ENCODE measurements at places on chromosomes 3 and 15. TPM values are rescaled to one million over a fixed set of nuclear protein-coding genes. Genes with fewer than 3 reads are reported as not detected.

DNA sequence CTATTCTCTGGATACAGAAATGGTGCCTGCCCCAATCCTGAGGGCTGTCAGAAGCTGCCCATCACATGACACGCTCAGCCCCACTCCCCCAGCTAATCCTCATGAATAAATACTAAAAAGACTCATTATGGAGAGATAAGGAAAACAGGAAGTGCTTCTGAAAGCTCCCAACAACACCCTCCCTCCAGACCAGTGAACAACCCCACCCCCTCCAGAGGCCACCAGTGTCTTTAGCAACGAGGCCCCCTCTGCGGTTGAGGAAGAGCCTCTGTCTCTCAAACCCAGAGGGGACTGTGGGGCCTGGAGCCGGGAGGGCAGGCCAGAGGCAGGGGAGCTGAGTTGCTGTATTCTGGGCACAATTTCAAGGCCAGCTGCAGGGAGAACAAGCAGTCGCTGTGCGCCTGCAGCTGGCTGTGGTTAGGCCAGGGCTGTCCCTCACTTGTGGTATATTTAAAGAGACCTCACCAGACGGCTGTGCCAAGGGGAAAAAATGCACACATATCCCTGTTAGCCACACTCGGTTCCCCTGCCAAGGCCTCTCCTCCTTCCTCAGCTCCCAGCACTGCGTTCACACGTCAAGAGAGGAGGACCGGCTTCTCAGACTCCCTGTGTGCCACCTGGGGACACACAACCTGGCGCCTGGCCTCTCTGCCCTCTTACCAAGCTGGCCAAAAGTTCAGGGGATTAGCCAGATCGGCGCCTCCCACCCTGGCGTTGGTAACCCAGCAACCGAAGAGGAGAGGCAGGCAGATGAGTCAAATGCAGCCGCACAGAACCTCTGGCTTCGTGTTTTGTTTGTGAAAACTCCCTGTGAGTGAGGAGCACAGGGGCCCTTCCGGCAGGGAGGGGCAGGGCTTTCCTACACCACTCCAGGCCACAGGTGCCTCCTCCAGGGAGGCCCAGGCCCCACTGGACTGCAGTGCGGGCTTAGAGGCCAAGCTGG, 101.2 kb upstream of the ETV5 start:
- H3K27ac ChIP-seq = peak overlapping the region; percentile 83
- H3K4me1 ChIP-seq = peaks cover 22% of the 10 kb centered on the region
- no peak for DNase-seq
- no peak overlapping the region for H3K4me3 ChIP-seq
- no peaks in the 10 kb centered on the region for H3K27me3 ChIP-seq

GRCh38 chr3:194224471-194225417, 88.8 kb downstream of the HES1 start:
- no peaks in the 10 kb centered on the region for H3K4me1 ChIP-seq
- no peaks in the 10 kb centered on the region for H3K27me3 ChIP-seq
- no peaks in the 10 kb centered on the region for H3K36me3 ChIP-seq
- peak; percentile 32 for DNase-seq

DNA sequence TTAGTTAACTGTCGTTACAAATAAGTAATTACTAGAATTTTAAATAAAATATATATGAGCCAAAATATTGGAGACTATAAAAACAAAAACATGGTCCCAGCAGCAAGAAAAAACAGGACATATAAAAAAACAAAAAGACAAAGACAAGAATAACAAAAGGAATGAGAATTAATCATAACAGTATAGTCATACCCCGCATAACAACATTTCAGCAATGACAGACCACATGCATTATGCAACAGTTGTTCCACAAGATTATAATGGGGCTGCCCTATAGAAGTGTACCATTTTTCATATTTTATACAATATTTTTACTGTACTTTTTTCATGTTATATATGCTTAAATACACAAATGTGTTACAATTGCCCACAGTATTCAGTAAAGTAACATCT, 5.6 kb downstream of the HLTF start:
- no peak for DNase-seq
- H3K4me1 ChIP-seq = no peaks in the 10 kb centered on the region
- H3K36me3 ChIP-seq = no peaks in the 10 kb centered on the region
- H3K27me3 ChIP-seq = no peaks in the 10 kb centered on the region

DNA sequence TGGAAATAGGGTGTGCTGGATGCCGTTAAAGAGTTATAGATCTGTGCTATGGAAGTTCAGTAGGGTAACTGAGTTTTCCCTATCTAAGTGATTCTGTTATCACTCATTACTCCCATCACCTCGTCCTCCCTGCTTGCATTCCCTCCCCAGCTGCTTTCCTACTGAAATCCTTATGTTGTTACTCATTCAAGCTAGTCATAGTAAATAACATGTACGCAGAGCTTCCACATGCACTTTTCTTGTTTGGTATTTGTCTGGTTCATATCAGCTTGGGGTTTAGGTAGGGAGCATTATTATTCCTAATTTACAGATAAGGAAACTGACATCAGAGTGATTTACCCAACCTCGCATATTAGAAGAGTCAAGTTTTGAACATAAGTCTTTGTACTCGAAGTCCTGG, 135.1 kb downstream of the HCN4 start:
- no peak overlapping the region for H3K27ac ChIP-seq
- H3K36me3 ChIP-seq = peaks cover 3% of the 10 kb centered on the region
- no peaks in the 10 kb centered on the region for H3K4me1 ChIP-seq
- no peaks in the 10 kb centered on the region for H3K27me3 ChIP-seq
- DNase-seq = no peak

DNA sequence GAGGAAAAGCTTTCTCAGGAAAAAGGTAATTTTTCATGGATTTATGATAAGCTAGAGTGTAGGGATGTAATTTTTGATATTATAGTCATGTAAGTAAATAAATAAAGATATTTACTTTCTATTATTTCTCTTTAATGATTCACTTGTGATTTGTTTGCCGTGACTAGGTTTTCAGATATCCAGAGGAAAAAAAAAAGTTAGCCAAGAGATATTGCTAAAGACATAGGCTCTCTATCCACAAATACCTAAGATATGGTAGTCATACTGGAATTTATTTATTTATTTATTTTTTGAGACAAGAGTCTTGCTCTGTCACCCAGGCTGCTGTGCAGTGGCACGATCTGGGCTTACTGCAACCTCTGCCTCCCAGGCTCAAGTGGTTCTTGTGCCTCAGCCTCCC, 59.9 kb downstream of the AP4E1 start:
- H3K27ac ChIP-seq = no peak overlapping the region
- H3K4me3 ChIP-seq = no peak overlapping the region
- H3K36me3 ChIP-seq = peaks cover 40% of the 10 kb centered on the region
- no peaks in the 10 kb centered on the region for H3K27me3 ChIP-seq
- H3K4me1 ChIP-seq = no peaks in the 10 kb centered on the region

GRCh38 chr15:22831473-22831872, 7.0 kb upstream of the NIPA2 start:
- H3K4me3 ChIP-seq = no peak overlapping the region
- DNase-seq = no peak
- H3K4me1 ChIP-seq = no peaks in the 10 kb centered on the region
- H3K27ac ChIP-seq = no peak overlapping the region
- no peaks in the 10 kb centered on the region for H3K36me3 ChIP-seq

GRCh38 chr3:110139821-110140220, 802.5 kb upstream of the DPPA4 start:
- DNase-seq = no peak
- no peaks in the 10 kb centered on the region for H3K27me3 ChIP-seq
- no peaks in the 10 kb centered on the region for H3K36me3 ChIP-seq
- H3K4me1 ChIP-seq = no peaks in the 10 kb centered on the region
- no peak overlapping the region for H3K4me3 ChIP-seq
- no peak overlapping the region for H3K27ac ChIP-seq

DNA sequence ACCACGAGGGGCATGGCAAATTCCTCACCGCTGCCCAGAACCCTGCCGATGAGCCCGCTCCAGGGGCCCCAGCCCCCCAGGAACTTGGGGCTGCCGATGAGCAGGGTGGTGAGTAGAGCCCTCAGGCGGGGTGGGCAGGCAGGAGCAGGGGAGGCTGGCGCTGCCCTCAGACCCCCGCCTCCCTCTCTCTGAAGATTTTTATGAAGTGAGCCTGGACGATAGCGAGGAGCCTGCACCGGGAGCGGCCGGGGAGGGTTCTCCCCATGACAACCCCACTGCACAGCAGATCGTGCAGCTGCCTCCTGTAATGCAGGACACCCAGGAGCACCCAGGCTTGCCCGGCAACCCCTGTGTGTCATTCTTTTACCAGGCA, 56.7 kb upstream of the UBE2Q2 start:
- H3K27ac ChIP-seq = no peak overlapping the region
- no peaks in the 10 kb centered on the region for H3K27me3 ChIP-seq
- no peaks in the 10 kb centered on the region for H3K36me3 ChIP-seq
- no peak overlapping the region for H3K4me3 ChIP-seq
- H3K4me1 ChIP-seq = no peaks in the 10 kb centered on the region

DNA sequence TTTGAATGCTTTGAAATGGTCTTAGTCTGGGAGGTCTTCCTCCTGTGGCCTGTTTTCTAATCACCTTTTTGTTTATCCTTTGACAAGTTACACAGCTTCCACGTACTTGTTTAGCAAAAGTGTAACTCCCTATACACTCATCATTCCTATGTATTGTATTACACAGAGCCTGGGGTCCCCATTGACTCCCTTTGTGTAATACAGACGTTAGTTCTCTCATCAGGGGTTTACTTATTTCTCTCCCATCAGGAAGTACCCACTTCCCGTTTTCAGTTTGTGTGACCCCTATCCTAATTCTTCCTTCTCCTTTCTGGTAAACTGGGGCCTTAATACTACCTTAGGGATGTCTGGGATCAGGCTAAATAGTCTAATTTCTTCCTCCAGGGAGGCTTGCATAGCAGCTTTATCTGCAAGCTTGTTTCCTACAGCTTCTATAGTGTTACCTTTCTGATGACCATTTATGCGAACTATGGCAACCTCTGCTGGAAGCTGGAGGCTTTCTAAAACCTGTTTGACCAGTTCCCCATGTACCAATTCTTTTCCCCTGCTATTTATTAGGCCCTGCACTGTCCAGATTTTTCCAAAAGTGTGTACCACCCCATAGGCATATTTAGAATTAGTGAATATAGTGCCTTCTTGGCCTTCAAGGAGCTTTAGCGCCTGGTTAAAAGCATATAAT, 22.4 kb downstream of the ARL8B start:
- H3K27me3 ChIP-seq = no peaks in the 10 kb centered on the region
- H3K36me3 ChIP-seq = no peaks in the 10 kb centered on the region
- H3K4me1 ChIP-seq = peaks cover 27% of the 10 kb centered on the region
- H3K4me3 ChIP-seq = no peak overlapping the region
- DNase-seq = no peak
- no peak overlapping the region for H3K27ac ChIP-seq

GRCh38 chr3:173826416-173826815, 428.9 kb downstream of the NLGN1 start:
- no peaks in the 10 kb centered on the region for H3K27me3 ChIP-seq
- H3K36me3 ChIP-seq = no peaks in the 10 kb centered on the region
- DNase-seq = no peak
- no peak overlapping the region for H3K27ac ChIP-seq

DNA sequence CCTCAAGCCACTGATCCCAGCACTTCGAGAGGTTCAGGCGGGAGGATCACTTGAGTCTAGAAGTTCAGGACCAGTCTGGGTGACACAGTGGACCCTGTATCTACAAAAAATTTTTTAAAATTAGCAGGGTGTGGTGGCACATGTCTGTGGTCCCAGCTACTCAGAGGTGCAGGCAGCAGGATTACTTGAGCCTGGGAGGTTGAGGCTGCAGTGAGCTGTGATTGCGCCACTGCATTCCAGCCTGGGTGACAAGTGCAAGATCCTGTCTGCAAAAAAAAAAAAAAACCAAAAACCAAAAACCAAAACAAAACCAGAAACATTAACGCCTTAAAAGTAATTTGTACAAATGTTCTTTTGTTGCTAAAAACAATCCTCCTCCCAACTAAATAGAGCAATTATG, 27.9 kb upstream of the SLC12A8 start:
- H3K27me3 ChIP-seq = no peaks in the 10 kb centered on the region
- no peak for DNase-seq
- H3K4me3 ChIP-seq = no peak overlapping the region

- no peak for DNase-seq
- H3K4me3 ChIP-seq = no peak overlapping the region
- no peak overlapping the region for H3K27ac ChIP-seq
- H3K27me3 ChIP-seq = no peaks in the 10 kb centered on the region
- H3K36me3 ChIP-seq = peaks cover 100% of the 10 kb centered on the region
- peaks cover 2% of the 10 kb centered on the region for H3K4me1 ChIP-seq
Observed at GRCh38 chr15:39591141-39591895, 10.4 kb downstream of the THBS1 start.

DNA sequence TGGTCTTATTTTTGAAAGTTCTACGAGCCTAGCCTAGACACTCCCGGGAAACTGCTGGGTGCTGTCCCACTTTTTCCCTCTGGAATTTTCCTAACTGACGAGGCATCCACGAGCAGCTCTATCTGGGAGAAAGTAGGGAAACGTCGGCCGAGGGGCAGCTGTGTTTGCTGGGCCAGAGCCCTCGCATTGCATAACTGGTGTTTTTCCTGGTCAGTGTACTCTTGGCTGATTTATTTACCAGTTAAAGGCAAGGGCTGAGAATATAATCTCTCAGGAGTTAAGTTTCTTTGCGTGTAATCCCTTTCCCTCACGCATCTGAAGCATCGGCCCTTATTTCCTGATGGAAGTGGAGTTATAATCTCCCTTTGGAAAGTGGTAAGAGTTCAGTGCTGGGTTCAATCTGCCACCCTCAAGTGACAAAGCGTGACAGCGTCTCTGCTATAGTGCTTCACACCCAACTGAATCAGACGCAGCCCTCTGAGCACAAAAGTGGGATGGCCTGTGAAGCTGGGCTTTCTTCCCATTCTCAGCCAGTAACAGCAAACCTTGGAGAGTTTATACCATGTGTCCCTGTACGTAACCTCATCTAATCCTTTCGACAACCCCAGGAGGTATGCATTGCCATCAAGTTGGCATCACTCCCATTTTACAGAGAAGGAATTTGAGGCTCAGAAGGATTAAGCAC, 311.5 kb downstream of the RORA start:
- H3K36me3 ChIP-seq = no peaks in the 10 kb centered on the region
- H3K4me1 ChIP-seq = no peaks in the 10 kb centered on the region
- H3K4me3 ChIP-seq = no peak overlapping the region

DNA sequence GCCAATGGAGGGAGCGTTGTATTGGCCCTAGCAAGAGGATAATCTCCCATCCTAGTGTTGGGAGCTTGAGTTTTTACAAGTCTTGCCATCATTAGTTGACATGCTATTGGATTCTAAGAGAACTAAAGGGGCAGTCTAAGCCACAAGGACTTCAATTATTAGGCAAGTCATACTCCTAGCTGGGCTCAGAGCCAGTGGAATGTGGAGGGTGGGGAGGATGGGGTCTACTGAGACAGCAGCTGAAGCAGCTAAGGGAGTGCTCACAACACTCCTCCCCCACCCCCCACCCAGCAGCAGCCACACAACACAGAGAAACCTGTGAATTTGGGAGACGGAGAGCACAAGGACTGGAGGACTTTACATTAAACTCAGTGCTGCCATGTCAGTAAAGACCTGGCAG, 27.9 kb downstream of the FRG2C start:
- no peaks in the 10 kb centered on the region for H3K4me1 ChIP-seq
- no peak for DNase-seq
- H3K27ac ChIP-seq = no peak overlapping the region
- H3K4me3 ChIP-seq = no peak overlapping the region

Gene SLCO2A1
- total RNA-seq = 15.1 TPM

Gene CELF6
- 0.74 TPM for total RNA-seq

Gene ADPRH
- total RNA-seq = 9.7 TPM

Gene CLRN1
- total RNA-seq = not detected

Gene NECTIN3
- 16.6 TPM for total RNA-seq

Gene MESP2
- not detected for total RNA-seq

Gene NFKBIZ
- total RNA-seq = 26.6 TPM

Data from right atrium auricular region (tissue), 2 donors.